ENCODE measurements at places on chromosomes 16 and 17. TPM values are rescaled to one million over a fixed set of nuclear protein-coding genes. Genes with fewer than 3 reads are reported as not detected.
A peak's percentile ranks its signal among the peaks of the same experiment; 100 is the strongest.

TMC7 gene
- total RNA-seq, result not detected

- DNase-seq, result no peak
- no peak overlapping the region for H3K27ac ChIP-seq
- H3K36me3 ChIP-seq, result no peaks in the 10 kb centered on the region
- H3K27me3 ChIP-seq, result peaks cover 36% of the 10 kb centered on the region
Observed at GRCh38 chr17:28225867-28226266, 93.1 kb upstream of the TMEM97 start.

ZNF689 gene
- total RNA-seq, result 13.4 TPM

GRCh38 chr16:68417711-68418301 lies 30.5 kb downstream of the SMPD3 start:
- no peaks in the 10 kb centered on the region for H3K27me3 ChIP-seq
- peaks cover 36% of the 10 kb centered on the region for H3K4me1 ChIP-seq
- peak; percentile 87 for DNase-seq
- H3K36me3 ChIP-seq, result peaks cover 2% of the 10 kb centered on the region
- H3K4me3 ChIP-seq, result peak overlapping the region; percentile 76

GRCh38 chr16:53080345-53081031 lies 25.7 kb downstream of the CHD9 start:
- H3K27me3 ChIP-seq, result no peaks in the 10 kb centered on the region
- no peak overlapping the region for H3K4me3 ChIP-seq
- H3K36me3 ChIP-seq, result peaks cover 8% of the 10 kb centered on the region
- peaks cover 4% of the 10 kb centered on the region for H3K4me1 ChIP-seq
- no peak for DNase-seq

DNA sequence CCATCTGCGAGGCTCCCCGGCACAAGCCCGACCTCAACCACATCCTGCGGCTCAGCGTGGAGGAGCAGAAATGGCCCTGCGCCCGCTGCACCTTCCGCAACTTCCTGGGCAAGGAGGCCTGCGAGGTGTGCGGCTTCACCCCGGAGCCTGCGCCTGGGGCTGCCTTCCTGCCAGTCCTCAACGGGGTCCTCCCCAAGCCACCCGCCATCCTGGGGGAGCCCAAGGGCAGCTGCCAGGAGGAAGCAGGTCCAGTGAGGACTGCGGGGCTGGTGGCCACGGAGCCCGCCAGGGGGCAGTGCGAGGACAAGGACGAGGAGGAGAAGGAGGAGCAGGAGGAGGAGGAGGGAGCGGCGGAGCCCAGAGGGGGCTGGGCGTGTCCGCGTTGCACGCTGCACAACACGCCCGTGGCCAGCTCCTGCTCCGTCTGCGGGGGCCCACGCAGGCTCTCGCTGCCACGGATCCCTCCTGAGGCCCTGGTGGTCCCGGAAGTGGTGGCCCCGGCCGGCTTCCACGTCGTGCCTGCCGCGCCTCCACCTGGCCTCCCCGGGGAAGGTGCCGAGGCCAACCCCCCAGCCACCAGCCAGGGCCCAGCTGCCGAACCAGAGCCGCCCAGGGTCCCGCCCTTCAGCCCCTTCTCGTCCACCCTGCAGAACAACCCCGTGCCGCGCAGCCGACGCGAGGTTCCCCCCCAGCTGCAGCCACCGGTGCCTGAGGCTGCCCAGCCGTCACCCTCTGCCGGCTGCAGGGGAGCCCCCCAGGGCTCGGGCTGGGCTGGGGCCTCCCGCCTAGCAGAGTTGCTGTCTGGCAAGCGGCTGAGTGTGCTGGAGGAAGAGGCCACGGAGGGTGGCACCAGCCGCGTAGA lies 13.1 kb upstream of the PRR35 start:
- H3K4me3 ChIP-seq, result no peak overlapping the region
- H3K36me3 ChIP-seq, result peaks cover 5% of the 10 kb centered on the region
- peaks cover 6% of the 10 kb centered on the region for H3K4me1 ChIP-seq
- DNase-seq, result peak; percentile 65
- H3K27me3 ChIP-seq, result no peaks in the 10 kb centered on the region

GRCh38 chr17:81697261-81698044 lies 5.7 kb upstream of the MRPL12 start:
- H3K27ac ChIP-seq, result no peak overlapping the region
- peaks cover 44% of the 10 kb centered on the region for H3K36me3 ChIP-seq
- H3K4me3 ChIP-seq, result no peak overlapping the region
- H3K4me1 ChIP-seq, result peaks cover 21% of the 10 kb centered on the region
- DNase-seq, result no peak

DNA sequence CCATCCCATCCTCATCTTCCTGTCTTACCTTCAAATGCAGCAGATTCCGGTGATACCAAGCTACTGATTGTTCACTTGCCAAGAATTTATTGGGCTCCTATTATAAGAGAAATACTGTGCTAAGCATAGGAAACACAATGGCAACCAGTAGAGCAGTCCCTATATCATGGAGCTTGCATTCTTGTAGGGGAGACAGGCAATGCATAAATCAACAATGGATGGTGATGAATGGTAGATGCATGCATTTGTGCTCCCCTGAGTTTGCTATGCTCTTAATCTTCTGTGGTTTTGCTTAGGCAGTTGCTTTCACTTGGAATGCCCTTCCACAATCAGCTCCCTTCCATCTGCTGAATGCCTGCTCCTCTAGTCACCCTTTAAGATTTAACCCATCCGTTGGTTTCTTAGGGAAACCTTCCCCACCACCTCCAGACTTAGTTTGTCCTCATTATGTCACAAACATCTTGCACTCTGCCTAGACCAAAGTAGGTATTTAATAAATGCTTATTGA lies 200.2 kb upstream of the TOX3 start:
- H3K27me3 ChIP-seq, result no peaks in the 10 kb centered on the region
- H3K36me3 ChIP-seq, result no peaks in the 10 kb centered on the region

FOXL1 gene
- total RNA-seq, result not detected

DNA sequence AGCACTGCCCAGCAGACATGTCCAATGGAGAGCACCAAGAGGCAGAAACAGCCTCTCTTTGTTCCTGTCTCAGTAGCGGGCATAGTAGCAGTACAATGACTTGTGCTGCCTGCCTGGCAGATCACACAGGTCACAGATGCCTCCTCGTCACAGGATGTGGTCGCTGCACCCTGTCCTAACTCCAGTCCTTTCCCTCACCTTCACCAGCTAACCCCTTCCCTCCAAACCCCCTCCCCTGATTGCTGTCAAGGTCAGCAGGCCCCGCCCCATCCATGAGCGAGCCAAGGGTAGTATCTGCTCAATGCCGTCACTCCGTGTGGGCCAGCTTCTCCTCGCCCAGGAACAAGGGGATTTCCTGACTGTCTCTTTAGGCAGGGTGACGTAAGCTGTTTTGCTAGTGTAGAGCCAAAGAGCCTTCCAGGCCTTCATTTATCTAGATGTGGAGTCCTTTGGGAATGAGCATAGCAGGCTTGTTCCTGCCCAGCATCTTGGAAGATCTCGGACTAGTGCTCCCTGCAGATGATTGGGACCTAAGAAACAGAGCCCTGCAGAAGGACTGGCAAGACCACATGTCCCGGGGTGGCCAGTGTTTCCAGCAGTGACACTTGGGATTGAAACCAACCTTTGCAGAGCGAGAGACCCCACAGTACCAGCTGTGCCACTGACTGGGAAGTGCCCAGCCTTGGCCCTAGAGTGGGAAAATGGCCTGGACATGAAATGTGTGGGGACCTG lies 75.9 kb upstream of the TNRC6C start:
- peak overlapping the region; percentile 91 for H3K27ac ChIP-seq
- peak overlapping the region; percentile 63 for H3K4me3 ChIP-seq
- DNase-seq, result peak; percentile 92

- no peaks in the 10 kb centered on the region for H3K36me3 ChIP-seq
- H3K27me3 ChIP-seq, result peaks cover 36% of the 10 kb centered on the region
- no peak overlapping the region for H3K4me3 ChIP-seq
Observed at GRCh38 chr17:8029121-8029520, 9.7 kb upstream of the ALOX15B start.

DNA sequence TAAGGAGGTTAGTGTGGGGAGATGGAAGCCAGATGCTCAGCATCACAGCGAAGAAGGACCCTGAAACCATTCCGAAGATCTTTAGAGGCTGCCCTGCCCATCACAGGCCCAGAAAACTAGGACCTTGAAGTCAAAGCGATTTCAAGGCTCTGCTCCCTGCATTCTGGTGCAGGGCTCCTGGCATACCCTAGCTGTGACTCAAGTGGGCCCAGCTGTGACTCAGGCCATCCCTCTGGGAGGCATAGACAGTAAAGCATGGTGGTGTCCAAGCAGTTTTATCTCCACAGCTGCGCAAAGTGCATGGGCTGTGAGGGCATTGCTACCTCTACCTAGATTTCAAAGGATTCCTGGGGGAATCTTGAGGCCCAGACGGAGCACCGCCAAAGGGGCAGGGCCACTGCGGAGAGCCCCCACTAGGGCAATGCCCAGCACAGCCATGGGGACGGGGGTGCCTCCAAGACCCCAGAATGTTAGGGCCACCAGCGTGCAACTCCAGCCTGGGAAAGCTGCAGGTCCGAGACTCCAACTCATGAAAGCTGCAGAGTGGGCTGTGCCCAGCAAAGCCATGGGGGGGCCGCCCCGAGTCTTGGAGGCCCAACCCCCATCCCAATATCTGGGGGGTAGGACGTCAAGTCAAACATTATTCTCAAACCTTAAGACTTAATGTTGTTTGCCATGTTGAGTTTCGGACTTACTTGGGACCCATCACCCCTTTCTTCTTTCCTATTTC lies 11.7 kb upstream of the ZNF594 start:
- H3K4me3 ChIP-seq, result no peak overlapping the region
- no peak overlapping the region for H3K27ac ChIP-seq
- H3K4me1 ChIP-seq, result peaks cover 3% of the 10 kb centered on the region
- no peaks in the 10 kb centered on the region for H3K27me3 ChIP-seq

- DNase-seq, result no peak
- no peaks in the 10 kb centered on the region for H3K36me3 ChIP-seq
- no peak overlapping the region for H3K4me3 ChIP-seq
- no peaks in the 10 kb centered on the region for H3K4me1 ChIP-seq
- no peak overlapping the region for H3K27ac ChIP-seq
- H3K27me3 ChIP-seq, result no peaks in the 10 kb centered on the region
Observed at GRCh38 chr16:77822661-77823060, 34.3 kb downstream of the VAT1L start.

ASGR2 gene
- not detected for total RNA-seq

GRCh38 chr16:72241930-72242329 lies 70.0 kb upstream of the PMFBP1 start:
- peaks cover 30% of the 10 kb centered on the region for H3K4me1 ChIP-seq
- peaks cover 5% of the 10 kb centered on the region for H3K36me3 ChIP-seq
- peak; percentile 32 for DNase-seq
- peaks cover 3% of the 10 kb centered on the region for H3K27me3 ChIP-seq
- H3K4me3 ChIP-seq, result no peak overlapping the region
- H3K27ac ChIP-seq, result no peak overlapping the region

DNA sequence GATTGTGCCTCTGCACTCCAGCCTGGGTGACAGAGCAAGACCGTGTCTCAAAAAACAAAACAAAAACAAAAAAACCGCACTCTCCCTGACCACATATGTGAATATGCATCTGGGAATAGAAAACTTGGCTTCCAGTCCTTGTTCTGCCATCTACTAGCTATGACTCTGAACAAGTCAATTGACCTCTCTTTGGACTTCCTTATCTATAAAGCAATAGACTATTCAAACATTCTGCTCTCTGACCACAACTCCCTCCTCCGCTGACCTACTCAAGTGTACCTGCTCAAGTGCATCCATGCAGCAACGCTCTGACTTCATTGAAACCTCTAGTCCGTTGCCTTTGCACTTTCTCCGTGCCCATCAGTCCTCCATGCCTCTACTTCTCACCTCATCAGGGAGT lies 52.6 kb upstream of the KDM6B start:
- H3K4me1 ChIP-seq, result no peaks in the 10 kb centered on the region
- no peak for DNase-seq
- no peaks in the 10 kb centered on the region for H3K36me3 ChIP-seq
- peaks cover 14% of the 10 kb centered on the region for H3K27me3 ChIP-seq

DNA sequence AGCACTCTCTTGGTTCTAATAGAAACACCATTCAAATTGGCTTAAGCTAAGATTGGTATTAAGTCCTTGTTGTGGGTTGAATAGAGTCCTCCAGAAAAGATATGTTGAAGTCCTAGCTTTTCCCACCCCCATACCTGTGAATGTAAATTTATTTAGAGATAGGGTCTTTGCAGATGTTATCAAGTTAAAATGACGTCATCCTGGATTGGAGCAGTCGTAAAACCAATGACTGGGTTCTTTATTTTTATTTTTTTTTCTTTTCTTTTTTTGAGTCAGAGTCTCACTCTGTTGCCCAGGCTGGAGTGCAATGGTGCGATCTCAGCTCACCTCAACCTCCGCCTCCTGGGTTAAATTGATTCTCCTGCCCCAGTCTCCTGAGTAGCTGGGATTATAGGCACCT lies 658.6 kb upstream of the RBFOX1 start:
- no peaks in the 10 kb centered on the region for H3K4me1 ChIP-seq
- no peaks in the 10 kb centered on the region for H3K27me3 ChIP-seq
- no peaks in the 10 kb centered on the region for H3K36me3 ChIP-seq
- no peak for DNase-seq

GNAO1 gene
- 2.7 TPM for total RNA-seq

DNA sequence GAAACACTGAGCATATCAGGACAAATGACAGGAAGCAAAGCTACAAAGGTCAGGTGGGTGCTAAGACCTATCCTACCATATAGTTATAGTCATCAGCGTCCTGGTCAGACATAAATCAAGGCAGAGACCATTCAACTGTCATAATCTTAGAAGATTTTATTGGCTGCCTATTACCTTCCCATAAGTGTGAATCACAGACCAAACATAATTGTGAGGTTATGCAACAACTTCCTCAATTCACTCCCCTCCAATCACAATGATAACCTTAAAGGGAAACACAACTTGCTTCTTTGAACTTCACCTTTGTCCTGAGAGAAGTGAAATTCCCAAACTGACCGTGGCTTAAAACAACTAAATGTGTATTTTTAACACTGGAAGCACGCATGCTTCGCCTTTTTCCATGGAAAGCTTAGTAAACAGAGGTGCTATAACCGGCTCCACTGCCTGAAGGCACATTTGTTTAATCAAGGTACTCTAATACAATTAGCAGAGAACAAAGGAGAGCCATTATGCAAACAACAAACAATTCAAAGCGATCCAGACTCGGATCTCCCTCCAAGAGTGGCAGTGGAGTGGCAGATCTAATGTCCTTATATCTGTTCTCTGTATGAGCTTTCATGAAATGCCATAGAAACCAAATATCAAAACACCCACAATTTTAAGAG lies 84.9 kb downstream of the TMEM114 start:
- no peak overlapping the region for H3K4me3 ChIP-seq
- H3K36me3 ChIP-seq, result no peaks in the 10 kb centered on the region
- H3K27me3 ChIP-seq, result peaks cover 3% of the 10 kb centered on the region
- no peak overlapping the region for H3K27ac ChIP-seq
- DNase-seq, result no peak

CCL4L2 gene
- total RNA-seq, result 1.2 TPM

- no peak overlapping the region for H3K27ac ChIP-seq
- no peaks in the 10 kb centered on the region for H3K36me3 ChIP-seq
- H3K27me3 ChIP-seq, result no peaks in the 10 kb centered on the region
- no peak overlapping the region for H3K4me3 ChIP-seq
- H3K4me1 ChIP-seq, result no peaks in the 10 kb centered on the region
Observed at GRCh38 chr16:77511053-77511452, 76.2 kb upstream of the ADAMTS18 start.

KCNH4 gene
- 0.05 TPM for total RNA-seq

GRCh38 chr17:78272914-78273258 lies 41.5 kb downstream of the TMEM235 start:
- H3K27me3 ChIP-seq, result peaks cover 16% of the 10 kb centered on the region
- H3K4me1 ChIP-seq, result peaks cover 15% of the 10 kb centered on the region
- H3K4me3 ChIP-seq, result no peak overlapping the region
- H3K36me3 ChIP-seq, result no peaks in the 10 kb centered on the region

GRCh38 chr16:16120382-16121184 lies 102.7 kb downstream of the ABCC6 start:
- peaks cover 91% of the 10 kb centered on the region for H3K36me3 ChIP-seq
- no peaks in the 10 kb centered on the region for H3K27me3 ChIP-seq
- no peak overlapping the region for H3K4me3 ChIP-seq
- no peak overlapping the region for H3K27ac ChIP-seq
- H3K4me1 ChIP-seq, result peaks cover 14% of the 10 kb centered on the region

CD7 gene
- total RNA-seq, result 355 TPM
